ENCODE measurements at places on chromosomes 7 and 10.
A peak's percentile ranks its signal among the peaks of the same experiment; 100 is the strongest.

- peak; percentile 15 for DNase-seq
Observed at GRCh38 chr10:6400821-6401465, 179.1 kb downstream of the PRKCQ start.

GRCh38 chr10:50312464-50313437 lies 61.4 kb upstream of the ASAH2 start:
- DNase-seq = peak; percentile 88

- no peak for DNase-seq
Observed at GRCh38 chr7:39402034-39402433, 164.2 kb upstream of the YAE1 start.

DNA sequence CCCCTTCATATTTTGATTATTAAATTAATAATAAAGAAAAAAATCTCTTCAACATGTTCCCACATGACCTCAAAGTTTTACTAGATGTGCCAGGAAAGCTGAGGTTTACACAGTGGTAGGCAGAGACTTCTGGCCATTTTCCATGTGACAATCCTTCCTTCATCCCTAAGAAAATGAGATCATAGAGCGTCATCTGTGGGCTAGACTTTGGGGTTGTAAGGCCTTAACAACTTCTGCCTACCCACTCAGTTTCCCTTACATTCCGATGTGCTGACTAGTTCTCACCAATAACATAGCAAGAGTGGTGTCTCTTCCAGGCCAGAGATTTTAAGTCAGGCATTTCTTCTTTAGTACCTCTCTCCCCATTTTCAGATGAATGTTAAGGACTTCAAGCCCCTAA lies 171.1 kb upstream of the PHF14 start:
- peak; percentile 92 for DNase-seq

- no peak for DNase-seq
Observed at GRCh38 chr10:92239151-92239599, 51.7 kb downstream of the CPEB3 start.

DNA sequence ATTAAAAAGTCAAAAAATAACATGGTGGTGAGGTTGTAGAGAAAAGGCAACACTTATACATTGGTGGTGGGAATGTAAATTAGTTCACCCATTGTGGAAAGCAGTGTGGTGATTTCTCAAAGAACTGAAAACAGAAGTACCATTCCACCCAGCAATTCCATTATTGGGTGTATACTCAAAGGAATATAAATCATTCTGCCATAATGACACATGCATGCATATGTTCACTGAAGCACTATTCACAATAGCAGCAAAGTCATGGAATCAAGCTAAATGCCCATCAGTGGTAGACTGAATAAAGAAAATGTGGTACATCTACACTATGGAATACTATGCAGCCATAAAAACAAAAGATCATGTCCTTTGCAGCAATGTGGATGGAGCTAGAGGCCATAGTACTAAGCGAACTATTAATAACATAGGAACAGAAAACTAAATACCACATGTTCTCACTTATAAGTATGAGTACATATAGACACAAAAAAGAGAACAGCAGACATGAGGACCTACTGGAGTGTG lies 66.1 kb upstream of the MKLN1 start:
- no peak for DNase-seq

DNA sequence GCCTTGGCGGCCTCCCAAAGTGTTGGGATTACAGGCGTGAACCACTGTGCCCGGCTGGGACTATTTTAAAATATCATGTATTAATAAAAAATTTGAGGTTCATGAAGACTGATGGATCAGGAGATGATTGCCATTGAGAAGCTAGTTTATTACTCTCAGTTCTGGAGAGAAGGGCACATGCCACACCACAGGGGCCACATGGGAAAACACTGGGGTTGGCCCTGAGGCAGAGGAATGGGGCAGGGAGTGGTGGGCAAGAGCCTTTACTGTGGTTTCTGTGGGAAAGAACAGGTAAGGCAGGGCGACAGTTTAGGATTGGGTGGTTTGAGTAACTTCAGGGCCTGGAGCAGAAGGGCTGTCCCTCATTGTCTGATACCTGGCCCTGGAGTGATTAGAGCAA lies 6.8 kb upstream of the TBRG4 start:
- DNase-seq = no peak

DNA sequence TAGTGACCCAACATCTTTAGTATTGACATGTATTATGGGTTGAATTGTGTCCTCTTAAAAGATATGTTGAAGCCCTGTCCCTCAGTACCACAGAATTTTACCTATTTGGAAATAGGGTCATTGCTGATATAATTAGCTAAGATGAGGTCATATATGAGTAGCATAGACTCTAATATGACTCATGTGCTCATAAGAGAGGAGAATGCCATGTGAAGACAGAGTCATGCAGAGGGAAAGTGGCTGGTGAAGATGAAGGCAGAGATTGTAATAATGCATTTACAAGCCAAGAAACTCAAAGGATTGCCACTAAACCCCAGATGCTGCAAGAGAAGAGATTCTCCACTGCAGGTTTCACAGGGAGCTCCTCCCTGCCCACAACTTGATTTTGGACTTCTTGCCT lies 496.4 kb downstream of the KIF20B start:
- DNase-seq = peak; percentile 84

DNA sequence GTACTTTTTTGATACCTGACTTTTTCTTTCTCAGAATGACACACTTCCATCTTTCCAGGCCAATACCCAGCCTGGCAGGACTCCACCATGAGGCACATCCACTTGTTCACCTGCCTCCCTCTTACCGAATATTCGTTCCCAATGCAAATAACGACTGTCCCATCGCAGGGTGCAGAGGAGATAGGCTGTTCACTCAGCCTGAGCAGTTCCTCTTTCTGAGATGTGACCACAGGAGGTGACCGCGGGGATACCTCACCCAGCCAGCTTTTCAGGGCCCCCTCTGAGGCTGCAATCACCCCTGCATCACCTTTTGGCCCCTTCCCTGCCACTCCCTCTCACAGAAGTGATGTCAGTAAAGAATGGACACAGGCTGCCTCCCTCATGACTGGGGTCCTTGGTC lies 28.3 kb downstream of the PTPRN2 start:
- DNase-seq = no peak

- no peak for DNase-seq
Observed at GRCh38 chr10:29794776-29795611, 160.2 kb upstream of the SVIL start.

- DNase-seq = no peak
Observed at GRCh38 chr7:148337995-148338747, 252.4 kb upstream of the C7orf33 start.

GRCh38 chr7:133978502-133979295 lies 148.4 kb upstream of the LRGUK start:
- DNase-seq = no peak

DNA sequence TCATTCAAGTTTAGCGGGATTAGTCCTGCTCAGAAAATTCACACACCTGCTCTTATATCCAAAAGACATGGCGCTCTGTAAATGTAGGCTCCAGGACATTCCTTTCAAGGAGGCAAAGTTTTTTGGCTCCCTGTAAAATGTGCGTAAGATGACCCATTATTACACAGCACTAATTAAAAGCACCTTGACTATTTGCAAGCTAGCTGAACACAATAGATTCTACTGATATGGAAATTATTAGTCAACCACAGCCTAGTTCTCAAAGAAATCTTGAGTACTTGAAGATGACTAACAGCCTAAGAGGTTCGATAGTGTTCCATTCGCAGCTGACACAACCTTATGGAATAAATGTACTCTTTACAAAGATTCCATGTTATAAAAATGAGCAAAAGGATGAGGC lies 175.2 kb downstream of the BMPER start:
- DNase-seq = peak; percentile 89

DNA sequence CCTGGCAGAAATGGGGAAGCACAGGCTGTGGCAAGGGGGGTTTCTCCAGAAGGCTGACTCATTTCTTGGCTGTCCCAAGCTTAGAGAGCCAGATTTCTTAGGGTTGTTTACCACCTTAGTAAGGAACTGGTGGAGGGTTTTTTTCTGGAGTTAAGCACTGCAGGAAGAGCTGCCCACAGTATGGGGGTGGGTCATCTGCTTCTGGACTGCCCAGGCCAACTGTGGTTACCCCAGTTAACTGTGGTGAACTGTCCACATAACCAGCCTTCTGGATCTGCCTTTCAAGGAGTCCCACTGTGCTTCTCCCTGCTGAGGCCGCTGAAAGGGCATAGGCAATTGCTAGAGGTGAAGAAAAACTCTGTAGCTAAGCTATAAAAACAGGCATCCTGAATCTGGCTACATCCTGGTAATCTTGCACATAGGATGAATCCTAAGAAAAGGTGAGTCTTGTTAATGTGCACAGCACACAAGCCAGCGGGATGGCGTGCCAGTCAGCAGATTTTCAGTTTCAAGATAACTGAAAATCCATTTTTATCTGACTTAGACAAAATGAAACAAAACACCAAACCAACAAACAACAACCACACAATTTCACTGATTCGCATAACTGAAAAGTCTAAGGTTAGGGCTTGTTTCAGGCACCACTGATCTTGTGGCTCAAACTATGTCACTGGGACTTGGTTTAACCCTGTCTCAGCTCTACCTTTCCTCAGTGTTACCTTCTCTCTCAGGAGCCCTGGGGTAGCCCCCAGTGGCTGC lies 21.6 kb upstream of the TSPAN33 start:
- DNase-seq = peak; percentile 18

GRCh38 chr10:12634621-12634931 lies 285.2 kb downstream of the CAMK1D start:
- DNase-seq = no peak

- no peak for DNase-seq
Observed at GRCh38 chr10:50565301-50566083, 58.3 kb downstream of the SGMS1 start.

DNA sequence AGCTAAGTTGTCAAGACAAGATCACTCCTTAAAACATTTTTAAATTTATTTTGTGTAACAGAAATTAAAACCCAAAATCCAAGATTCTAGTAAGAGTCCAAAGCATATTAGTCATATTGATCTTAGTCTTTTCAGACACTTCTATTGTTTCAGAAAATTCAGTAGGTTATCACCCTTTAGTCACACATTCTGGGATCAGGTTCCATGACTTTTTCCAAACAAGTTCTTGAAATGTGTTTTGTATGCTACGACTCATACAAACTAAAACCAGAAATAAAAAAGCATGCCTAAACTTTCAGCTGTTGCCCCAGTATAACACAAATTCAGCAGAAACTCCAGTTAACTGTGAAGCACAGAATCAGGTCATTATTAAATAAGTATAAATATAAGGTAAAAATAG lies 10.7 kb downstream of the SEMA3D start:
- DNase-seq = peak; percentile 41

GRCh38 chr7:33671531-33672262 lies 233.6 kb upstream of the BMPER start:
- no peak for DNase-seq

DNA sequence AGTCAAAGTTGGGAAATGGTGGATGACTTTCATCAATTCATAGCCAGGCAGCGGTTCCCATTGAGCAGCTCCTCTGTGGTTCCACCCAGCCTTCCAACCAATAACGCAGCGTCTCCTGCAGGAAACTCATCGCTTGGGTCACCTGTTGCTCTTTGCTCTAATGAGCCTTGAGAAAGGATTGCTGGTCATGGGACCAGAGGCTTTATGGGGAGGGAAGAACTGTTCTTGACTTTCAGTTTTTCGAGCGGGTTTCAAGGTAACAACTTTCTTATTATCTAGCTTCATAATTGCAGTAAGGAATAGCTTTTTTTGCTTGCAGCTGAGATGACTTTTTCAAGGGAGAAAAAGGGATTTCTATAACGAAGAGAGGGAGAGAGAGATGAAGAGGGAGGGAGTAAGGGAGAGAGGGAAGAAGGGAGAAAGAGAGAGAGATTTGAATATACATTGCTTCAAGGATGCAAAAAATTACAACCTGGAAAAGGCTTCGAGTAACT lies 405 bp upstream of the ENTPD1 start:
- peak; percentile 5 for DNase-seq

GRCh38 chr10:125149036-125149679 lies 11.2 kb downstream of the CTBP2 start:
- DNase-seq = peak; percentile 87

- no peak for DNase-seq
Observed at GRCh38 chr10:69499726-69500689, 48.7 kb downstream of the TSPAN15 start.

GRCh38 chr7:510782-511281 lies 8.8 kb downstream of the PDGFA start:
- DNase-seq = no peak

DNA sequence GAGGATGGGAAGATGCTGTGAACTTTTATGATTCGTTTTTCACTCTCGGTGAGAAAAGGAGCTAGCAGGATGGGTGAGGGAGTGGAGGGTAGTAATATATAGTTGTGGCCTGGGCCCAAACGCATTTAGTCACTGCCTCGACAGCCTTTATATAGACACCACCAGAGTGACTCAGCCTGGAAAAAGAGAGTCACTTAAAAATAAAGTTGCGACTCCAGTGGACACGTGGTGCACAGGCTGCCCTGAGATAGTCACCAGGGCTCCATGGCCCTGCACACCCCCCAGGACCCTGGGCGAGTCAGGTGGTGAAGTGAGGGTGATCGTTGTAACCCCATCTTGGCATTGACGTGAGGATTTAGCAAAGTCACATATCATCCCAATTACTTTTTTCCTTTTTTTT lies 106.7 kb downstream of the CUX1 start:
- DNase-seq = peak; percentile 65

DNA sequence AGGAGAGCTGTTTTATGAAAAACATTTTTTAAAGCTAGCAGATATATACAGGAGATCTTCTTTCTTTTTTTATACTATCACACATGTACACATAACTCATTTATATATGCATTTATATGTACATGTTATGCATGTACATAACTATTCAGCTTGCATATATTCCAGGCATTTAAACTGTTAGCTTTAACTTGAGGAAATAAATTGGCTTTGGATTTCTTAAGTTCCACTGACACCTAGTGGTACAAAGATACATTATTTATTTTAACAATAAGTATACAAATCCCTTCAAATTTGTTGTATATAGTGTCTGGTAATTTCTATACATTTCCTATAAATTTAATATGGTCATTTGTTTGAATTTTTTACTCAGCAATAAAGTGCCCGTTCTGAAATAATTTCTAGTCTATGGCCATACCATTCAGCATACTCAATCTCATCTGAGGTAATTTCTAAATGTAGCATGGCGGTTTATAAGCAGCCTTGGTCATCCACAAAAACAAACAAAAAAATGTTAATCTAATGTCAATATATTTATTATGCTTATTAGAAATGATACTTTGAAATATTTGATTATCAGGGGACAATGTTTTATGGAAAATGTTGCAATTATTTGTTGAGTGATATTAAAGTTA lies 11.6 kb downstream of the ZDHHC6 start:
- DNase-seq = peak; percentile 65
